ENCODE measurements at places on chromosomes 16 and 17.

DNA sequence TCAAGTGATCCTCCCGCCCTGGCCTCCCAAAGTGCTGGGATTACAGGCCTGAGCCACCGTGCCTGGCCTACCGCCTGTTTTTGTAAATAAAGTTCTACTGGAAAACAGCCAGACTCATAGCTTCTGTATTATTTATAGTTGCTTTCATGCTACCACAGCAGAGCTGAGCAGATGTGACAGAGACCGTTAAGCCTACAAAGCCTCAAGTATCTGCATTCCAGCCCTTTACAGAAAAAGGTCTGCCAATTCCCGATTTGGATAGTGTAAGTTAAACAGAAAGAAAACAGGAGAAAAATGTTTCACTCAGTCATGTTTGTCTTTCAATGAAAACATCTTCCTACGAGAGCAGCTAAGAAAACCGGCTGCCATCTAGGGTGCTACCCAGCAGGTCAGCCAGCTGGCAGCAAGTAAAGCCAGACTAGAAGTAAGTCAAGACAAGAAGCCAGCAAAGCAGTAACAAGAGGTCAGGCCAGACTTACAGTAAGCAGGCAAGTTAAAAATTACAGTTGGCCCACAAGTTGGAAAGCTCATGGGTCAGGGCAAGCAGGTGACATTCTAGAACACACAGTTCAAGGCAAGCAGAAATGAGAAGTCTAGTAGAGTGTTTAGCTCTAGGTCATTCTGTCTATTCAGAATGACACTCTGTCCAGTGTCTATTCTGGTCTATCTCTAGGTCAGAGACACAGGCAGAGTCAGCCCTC lies 17.7 kb downstream of the NCBP3 start:
- no peak for DNase-seq

- DNase-seq: no peak
These were observed 800 bp downstream of the NOD2 start for GRCh38 chr16:50694206-50694605.

GRCh38 chr17:40122136-40122998 lies 596 bp downstream of the MSL1 start:
- no peak for DNase-seq

DNA sequence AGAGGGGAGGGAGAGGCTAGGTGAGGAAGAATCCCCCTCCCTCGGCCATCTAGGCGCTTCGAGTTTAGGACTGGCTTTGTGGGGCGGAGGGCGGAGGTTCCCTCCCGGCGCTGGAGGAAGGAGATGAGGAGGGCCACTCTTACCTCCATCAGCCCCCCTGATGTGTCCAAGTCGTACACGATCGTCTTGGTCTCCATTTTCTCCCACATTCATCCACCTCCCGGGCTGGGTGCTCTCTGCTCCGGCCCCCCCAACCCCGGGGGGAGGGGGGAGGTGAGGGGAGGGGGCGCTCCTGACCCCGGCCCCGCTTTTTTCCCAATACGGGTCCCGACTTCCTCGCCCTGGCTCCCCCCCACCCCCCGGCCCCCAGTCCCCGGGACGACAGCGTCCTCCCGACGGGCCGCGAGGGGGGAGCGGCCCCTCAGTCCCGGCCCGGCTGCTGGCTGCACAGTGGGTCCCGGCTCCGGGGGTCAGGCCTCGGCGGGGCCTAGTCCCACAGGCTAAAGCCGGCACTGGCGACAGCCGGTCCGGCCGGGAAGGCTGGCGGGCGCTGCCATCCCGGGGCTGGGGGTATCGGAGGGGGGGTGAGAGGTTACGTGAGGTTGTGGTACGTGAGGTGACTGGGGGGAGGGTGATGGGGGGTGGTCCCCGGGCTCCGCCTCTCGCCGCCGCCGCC lies 428 bp downstream of the PHF12 start:
- DNase-seq: no peak

DNA sequence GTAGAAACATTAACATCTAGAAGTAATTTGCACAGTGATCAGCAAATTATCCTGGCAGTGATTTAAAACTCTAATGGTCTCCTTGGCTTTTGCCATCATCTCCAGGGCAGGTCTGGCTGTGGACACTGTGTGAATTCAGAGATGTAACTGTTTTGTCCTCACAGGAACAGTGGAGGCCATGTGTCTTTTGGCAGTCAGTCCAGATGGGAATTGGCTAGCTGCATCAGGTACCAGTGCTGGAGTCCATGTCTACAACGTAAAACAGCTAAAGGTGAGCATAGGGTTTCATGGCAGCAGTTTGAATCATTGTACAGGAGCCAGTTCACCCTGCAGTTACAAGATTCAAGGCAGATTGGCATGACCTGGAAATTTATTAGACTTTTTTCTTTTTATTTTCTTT lies 26.8 kb upstream of the SNTB2 start:
- DNase-seq: no peak

GRCh38 chr17:68829211-68829610 lies 126.0 kb downstream of the ABCA8 start:
- DNase-seq: no peak

DNA sequence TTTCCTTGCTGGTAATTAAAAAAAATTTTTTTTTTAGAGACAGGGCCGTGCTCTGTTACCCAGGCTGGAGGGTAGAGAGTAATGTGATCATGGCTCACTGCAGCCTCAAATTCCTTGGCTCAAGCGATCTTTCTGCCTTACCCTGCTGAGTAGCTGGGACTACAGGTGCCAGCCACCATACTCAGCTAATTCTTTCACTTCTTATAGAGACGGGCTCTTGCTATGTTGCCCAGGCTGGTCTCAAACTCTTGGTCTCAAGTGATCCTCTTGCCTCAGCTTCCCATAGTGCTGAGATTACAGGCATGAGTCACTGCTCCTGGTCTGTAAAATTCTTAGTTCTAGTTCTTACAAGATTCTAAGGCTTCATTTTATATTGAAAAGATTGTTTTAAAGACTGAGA lies 11.1 kb downstream of the SMIM36 start:
- no peak for DNase-seq

GRCh38 chr17:1718362-1719165 lies 5.9 kb upstream of the WDR81 start:
- no peak for DNase-seq

GRCh38 chr17:4509401-4509800 lies 10.7 kb downstream of the SPNS2 start:
- no peak for DNase-seq

- DNase-seq: no peak
These were observed 12.4 kb downstream of the ZNF213 start for GRCh38 chr16:3147046-3147756.

DNA sequence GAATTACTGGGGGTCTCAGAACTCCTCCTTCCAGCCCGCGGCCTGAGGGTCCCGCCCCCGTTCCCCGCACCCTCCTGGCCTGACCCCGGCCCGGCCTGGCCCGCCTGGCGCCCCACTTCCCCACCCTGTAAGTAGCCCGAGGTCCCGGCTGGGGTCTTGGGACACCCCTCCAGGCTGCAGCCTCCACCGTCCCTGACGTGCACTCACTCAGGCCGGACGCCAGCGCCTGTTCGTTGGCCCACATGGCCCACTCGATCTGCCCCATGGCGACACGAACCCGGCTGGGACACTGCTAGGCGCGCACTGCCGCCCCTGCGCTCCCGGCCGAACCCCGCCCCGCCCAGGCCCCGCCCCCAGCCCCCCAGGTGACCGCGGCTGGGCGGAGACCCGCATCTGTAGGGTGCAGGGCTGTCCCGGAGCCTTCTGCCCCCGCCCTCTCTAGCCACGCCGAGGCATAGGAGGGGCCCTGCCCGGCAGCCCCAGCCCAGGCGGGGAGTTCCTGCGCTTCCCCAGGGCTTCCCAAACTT lies at the start of gene CYBA:
CYBA (minus strand) TSS at position 305 of the 527 bp plus-strand sequence; CDS start at position 265, 40 bp downstream.
- peak; percentile 99 for DNase-seq

DNA sequence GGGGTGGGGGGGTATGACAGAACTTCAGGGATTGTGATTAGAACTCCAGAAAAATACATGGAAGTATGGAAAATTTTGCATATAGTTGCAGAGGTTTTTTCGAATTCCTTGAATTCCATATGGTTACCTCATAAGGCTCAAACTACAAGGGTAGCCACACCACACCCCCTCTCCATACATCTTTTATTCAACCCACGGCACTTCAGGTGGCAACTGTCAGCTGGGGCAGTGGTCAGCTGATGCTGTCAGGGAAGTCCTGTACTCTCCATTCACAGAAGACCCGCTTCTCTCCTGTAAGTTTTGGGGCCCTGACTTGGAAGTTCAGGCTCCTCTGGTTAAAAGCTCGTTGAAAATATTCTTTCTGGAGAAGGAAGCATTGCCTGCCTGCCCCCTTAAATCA lies 57.5 kb upstream of the CLEC19A start:
- DNase-seq: no peak

DNA sequence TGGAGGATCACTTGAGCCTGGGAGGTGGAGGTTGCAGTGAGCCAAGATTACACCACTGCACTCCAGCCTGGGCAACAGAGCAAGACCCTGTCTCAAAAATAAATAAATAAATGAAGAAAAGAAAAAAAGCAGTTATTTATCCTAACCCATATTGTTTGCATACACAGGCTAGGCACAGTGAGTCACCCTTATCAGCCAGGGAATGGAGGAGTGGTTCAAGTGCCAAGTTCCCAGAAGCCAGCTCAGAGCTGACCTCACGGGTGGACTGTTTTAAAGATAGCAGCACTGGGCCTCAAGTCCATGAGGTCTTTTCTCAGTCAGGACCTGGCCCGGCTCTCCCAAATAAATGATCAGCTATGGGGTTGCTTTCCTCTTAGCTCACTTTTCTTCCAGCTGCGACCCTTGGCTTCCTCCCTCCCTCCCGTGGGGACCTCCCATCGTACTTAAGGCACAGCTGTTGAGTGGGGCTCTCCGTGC lies 22.6 kb upstream of the MGAT5B start:
- DNase-seq: no peak

DNA sequence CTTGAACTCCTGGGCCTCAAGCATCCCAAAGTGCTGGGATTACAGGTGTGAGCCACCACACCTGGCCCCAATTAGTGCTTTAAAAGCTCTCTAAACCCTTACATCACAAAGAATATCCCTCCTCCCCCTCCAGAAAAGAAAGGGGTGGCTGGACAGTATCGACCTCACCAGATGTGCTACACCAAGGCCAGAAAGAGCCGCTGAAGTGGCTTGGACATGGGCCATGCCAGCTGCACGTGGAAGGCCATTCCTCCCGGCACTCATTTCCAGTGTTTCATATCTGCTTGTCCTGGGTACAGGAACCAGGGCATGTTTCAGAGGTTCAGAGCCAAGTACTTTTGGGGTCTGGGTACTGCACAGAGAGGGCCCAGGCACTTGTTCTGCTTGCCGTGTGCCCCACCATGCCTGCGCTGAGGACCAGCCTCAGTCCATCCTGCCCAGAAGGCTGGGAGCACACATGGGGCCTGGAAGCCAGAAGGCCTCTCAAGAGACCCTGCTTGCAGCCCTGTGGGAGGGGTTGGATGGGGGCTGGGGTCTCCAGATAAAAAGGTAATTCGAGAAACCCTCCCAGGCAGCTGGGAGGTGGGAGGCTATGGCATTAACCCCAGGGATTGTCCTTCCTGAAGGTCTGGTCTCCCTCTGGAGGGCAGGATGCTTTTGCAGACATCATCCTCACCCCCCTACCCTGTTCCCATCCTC lies 3.5 kb upstream of the SRRM2 start:
- DNase-seq: no peak

GRCh38 chr16:9511389-9511788 lies 419.9 kb downstream of the HAPSTR1 start:
- no peak for DNase-seq

DNA sequence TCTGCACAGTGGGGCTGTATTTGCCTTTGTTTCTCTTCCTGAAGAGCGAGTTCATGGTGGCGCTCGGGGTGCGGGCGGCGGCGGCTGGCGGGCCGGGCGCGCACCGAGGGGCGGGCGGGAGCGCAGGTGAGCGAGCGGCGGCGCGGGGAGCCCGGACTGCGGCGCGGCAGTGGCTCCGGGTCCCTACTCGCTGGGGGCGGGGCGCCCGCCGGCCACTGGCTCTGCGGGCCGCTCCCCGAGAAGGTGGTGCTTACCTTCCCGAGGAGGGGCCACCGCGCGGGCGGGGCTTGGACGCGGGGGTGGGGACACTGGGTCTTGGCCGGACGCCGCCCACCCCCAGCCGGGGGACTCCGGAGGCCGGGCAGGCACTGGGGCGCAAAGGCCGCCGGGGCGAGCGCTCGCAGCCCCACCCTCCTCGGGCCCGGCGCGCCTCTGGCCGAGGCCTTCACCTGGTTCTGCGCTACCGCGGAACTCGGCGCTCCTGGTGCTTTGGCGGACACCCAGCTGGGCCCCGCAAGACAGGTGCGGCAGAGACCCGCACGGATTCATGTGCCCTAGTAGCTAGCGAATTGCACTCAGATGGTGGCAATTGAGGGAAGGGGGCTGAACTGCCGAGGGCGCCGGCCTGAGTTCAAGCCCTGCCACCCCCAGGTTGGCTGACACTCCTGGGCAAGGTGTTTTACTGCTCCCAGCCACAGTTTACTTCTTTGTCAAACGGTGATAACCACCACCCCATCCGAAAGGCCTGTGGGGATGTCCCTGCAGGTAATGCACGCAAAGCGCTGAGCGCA lies at the start of gene PPL:
PPL (minus strand) TSS at position 158 of the 791 bp plus-strand sequence; CDS start at position 55, 103 bp downstream.
- peak; percentile 72 for DNase-seq

DNA sequence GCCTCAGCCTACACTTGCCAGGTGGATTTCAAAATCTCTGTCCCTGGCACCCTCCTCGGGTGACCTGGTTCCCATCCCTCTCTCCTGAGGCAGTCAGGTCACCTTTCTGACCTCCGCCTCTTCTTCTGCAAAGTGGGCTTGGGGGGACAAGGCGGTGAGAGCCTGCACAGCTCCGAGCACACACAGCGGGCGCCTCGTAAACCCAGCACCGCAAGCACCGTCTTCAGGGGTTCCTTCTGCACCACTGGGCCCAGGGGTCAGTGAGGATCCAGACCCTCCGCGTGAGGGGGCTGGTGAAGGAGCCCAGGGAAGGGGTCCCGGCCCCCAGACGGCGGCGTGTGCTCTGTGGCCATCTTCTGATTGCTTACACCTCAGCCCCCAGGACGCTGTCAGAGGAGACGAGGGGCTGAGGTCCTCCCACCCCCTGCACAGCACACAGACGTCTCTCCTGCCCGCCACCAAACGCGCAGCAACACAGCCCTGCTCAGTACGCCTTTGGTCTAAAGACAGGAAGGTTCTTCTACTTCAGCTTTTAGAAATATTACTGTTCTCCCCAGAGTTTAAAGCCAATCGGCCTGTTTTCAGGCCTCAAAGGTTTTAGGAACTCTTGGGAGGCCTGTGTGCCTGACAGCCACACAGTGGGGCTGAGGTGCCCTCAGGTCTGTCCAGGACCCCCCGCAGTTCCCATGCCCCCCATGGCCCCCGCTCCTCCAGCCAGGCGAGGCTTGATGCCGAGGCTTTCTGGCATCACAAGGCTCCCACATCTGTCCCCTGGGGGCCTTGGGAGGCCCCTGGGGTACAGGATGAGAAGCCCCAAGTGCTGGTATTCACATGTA lies 2.7 kb downstream of the CBFA2T3 start:
- no peak for DNase-seq
